CD4-positive, alpha-beta T cell treated with Interferon alpha-2 for 1 hour (primary cell): ENCODE measurements at places on chromosomes 4 and X.

DNA sequence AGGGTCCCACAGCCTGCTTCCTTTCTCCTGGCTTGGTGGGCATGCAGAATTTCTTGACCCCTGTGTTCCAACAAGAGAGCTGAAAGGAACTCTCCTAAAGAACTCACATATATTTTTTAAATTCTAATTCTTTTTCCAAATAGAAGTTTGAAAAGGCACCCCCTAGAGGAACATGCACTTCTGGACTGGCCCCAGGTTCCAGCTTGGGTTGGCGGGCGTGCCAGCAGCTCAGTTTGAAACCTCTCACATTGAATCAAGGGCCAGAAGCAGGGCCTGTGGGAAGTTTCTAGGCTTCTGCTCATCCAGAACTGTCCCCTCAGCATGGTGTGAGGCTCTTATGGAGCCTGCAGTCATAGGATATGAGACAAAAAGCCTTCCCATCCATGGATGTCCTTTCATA, 132.6 kb downstream of the ATG4A start:
- DNase-seq, result no peak

DNA sequence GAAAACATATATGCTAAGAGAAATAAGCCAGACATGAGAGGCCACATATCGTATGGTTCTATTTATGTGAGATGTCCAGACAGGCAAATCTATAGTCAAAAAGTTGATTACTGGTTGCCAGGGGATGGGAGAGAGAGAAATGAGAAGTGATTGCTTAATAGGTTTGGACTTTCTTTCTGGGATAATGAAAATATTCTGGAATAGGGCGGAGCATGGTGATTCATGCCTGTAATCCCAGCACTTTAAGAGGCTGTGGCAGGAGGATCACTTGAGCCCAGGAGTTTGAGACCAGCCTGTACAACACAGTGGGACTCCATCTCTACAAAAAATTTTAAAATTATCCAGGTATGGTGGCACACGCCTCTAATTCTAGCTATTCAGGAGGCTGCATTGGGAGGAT, 22.4 kb downstream of the RBM47 start:
- DNase-seq, result no peak

DNA sequence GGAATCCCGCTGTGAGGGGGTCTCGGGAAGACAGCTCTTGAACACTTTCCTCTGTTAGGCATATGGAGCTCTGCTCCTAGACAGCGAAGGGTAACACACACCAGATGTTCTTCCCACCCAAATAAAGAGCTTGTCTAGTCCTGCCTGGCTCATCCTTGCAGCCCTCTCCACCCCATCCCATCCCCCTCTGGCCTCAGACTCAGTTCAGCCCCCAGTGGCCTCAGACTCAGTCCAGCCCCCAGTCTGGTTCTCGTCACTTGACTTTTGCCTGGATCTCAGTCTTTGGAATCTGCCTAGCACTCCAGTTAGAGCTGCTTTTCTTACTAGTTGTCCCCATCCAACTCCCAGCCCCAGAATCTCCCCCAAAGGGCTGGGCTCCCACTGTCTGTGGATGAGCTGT, 14.9 kb downstream of the RAB33A start:
- no peak for DNase-seq

GRCh38 chr4:113103556-113103955, 54.1 kb downstream of the ANK2 start:
- no peak for DNase-seq

GRCh38 chr4:140080883-140081282, 73.1 kb downstream of the MAML3 start:
- no peak for DNase-seq

DNA sequence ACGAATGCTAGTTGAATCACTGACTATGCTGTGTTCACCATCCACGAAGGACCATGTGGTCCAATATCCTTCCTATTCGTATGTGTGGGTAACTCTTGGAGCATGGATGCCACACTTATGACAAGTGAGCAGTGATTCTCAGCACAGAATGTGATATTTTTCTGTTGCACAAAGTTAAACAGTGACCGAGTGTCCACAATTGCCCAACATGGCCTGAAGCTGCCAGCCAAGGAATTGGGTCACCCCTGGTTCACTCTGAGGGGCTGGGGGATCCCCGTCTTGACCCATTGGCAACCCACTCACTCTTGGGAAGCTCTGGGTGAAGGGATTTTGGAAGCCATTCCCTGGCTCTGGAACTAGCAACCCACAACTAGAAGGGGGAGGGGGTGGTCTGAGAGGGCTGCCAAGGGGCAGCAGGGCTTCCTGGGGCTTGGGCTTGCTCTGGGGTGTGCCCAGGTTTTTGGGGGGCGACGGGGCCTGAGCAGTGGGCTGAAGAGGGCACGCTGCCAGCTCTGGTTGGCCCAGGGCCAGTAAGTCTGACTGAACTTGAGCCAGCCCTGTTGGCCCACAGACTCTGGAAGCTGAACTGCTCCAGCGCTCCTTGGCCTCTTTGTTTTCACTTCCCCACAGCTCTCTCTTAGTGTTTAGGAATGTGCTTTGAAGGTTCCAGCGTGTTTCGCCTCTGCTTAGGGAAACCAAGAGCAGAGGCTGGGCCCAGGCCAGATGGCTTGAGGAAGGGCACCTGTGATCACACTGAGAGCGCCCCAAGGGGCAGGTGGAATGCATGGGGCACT, 43.1 kb upstream of the BCOR start:
- no peak for DNase-seq

DNA sequence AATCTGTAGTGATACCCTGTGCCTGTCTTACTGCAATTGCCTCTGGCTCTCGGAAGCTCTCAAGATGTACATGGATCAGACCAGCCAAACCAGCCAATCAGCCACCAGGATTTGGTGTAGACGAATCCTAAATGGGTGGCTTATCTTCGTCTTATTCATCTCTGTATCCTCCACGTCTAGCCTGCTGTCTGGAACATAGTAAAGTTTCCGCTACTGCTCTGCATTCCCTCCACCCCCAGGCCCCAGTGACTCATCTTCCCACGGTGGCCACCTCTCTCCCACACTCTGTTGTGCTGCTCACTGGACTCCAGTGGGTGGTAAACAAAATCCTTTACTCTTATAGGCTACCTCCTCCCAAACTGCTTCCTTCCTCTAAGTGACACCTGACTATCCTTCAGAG, 37.8 kb downstream of the SEPTIN6 start:
- DNase-seq, result no peak

DNA sequence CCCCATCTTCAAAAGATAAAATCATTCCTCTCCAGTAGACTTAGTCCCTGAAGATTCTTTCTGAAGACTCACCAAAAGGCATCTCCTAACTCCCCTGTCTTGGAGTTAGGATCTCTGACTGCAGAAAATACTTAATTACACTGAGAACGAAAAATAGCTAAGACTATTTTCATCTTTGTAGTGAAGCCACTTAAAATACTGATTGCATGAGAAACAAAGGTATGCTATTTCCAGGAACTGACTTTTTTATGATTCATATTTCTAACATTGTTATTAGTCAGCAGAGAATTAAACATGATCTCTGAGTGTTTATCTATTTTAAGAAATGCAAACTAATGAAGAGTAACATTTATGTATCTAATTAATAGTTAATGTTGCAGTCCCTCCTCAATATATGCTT, 71.8 kb upstream of the NR3C2 start:
- DNase-seq, result no peak

DNA sequence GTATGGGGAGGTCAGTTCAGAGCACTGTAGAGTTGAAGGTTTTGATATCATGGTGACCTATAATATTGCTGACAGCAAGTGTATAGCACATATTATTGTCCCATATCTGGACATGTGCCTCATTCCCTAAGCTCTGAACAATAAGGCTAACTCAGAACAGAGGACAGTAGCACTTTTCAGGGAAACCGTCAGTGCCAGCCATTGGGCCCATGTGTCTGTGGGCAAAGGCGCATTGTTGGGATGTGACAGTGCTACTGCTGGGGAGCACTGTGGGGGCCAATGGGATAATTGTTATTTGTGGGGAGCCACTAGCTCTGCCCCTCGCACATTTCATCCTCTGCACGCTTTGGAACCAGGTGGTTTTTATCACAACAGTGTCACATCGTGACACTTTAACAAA, 136.2 kb downstream of the ELOVL6 start:
- no peak for DNase-seq

DNA sequence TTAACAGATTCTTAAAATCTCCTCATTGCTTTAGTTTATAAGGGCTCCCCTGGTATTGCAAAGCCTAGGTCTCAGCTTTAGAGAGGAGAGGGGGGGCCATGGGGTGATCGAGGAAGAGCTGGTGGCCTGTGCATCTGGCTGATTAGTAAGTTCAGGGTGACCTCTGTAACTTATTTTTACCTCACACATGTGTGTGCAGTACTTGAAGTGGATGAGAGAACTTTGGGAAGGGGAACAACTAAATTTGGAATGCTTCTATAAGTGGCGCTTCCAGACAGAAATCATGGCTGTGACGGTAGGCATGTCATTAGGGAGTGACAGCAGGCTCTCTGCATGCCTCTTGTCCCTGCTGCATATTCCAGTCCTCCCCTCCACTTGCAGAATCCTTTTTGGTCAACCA, 41.9 kb downstream of the FRAS1 start:
- no peak for DNase-seq

DNA sequence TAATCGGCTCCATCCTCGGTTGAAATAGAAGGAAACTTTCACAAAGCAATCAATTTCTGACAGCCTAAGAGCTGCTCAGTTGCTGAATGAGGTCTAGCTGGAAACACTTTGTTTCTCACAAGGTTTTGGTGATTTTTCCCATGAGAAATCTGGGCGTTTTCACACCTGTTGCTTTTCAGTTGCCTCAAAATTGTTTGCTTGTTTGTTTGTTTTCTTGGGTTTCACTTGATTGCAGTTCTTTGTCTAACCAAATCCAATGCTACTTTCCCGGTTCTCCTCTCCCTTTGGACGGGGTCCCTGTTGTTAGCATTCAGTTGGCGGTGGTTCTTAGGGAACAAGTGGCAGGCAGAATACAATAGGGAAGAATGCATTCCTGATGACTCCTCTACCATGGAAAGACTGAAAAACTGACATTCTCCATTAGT, 135.5 kb downstream of the PALLD start:
- no peak for DNase-seq
